Activated CD4-positive, alpha-beta memory T cell treated with anti-CD3 and anti-CD28 coated beads, Interleukin-2, amount 10 ng/mL, durations not matched to agents 7 days and 5 days (primary cell): ENCODE measurements at places on chromosomes 13 and 19. TPM values are rescaled to one million over a fixed set of nuclear protein-coding genes. Genes with fewer than 3 reads are reported as not detected.

AZU1 gene
- total RNA-seq, result not detected

CEBPA gene
- total RNA-seq, result 0.18 TPM

CABP5 gene
- total RNA-seq, result not detected

BEST2 gene
- not detected for total RNA-seq

GDF15 gene
- total RNA-seq, result not detected

- H3K4me3 ChIP-seq, result no peak overlapping the region
- H3K36me3 ChIP-seq, result no peaks in the 10 kb centered on the region
- no peaks in the 10 kb centered on the region for H3K27me3 ChIP-seq
- no peaks in the 10 kb centered on the region for H3K4me1 ChIP-seq
These were observed 162.8 kb downstream of the ZNF536 start for GRCh38 chr19:30535011-30535410.

DNA sequence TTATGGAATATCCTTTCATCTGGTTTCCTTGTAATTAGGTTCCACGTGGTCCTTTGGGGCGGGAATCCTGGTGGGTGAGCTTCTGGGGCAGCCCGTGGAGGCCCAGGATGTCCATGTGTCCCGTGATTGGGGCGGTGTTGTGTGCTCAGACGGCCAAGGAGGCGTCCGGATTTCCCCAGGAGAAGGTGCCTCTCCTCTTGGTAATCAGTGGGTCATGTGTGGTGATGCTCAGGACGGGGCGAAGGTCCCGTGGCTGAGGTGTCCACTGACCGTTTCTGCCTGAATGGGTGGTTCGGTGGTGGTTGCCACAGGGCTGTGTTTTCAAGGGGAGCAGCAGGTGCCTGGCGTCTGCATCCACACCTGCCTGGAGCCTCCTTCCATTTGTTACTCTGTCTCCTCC lies 52.2 kb upstream of the F7 start:
- no peaks in the 10 kb centered on the region for H3K4me1 ChIP-seq
- no peaks in the 10 kb centered on the region for H3K36me3 ChIP-seq
- no peak overlapping the region for H3K27ac ChIP-seq

DNA sequence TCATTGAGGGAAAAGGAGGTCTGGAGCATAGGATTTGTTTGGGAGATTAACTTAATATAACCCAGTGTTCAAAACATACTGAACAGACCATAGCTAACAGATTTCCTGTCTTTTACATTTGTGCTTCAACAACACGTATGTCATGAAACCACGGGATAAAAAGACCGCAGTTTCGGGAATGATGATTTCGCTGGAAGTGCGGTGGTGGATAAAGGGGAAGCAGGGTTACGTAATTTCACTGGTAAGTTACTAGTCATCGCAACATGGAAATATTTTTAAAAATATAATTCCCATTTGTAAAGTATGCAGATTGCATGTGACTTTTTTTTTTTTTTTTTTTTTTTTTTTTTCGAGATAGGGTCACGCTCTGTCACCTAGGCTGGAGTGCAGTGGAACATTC lies 237.4 kb downstream of the LMO7 start:
- peaks cover 30% of the 10 kb centered on the region for H3K4me1 ChIP-seq
- H3K27ac ChIP-seq, result no peak overlapping the region
- no peak for DNase-seq

- H3K4me1 ChIP-seq, result no peaks in the 10 kb centered on the region
- DNase-seq, result no peak
- H3K27me3 ChIP-seq, result no peaks in the 10 kb centered on the region
- no peak overlapping the region for H3K27ac ChIP-seq
These were observed 222.6 kb upstream of the MAB21L1 start for GRCh38 chr13:35698911-35699576.

- H3K27ac ChIP-seq, result no peak overlapping the region
- DNase-seq, result no peak
- no peak overlapping the region for H3K4me3 ChIP-seq
These were observed 49.3 kb downstream of the UBL3 start for GRCh38 chr13:29801102-29801501.

GRCh38 chr19:46591870-46592269 lies 9.3 kb upstream of the CALM3 start:
- H3K4me1 ChIP-seq, result no peaks in the 10 kb centered on the region
- H3K4me3 ChIP-seq, result no peak overlapping the region
- no peaks in the 10 kb centered on the region for H3K36me3 ChIP-seq

DNA sequence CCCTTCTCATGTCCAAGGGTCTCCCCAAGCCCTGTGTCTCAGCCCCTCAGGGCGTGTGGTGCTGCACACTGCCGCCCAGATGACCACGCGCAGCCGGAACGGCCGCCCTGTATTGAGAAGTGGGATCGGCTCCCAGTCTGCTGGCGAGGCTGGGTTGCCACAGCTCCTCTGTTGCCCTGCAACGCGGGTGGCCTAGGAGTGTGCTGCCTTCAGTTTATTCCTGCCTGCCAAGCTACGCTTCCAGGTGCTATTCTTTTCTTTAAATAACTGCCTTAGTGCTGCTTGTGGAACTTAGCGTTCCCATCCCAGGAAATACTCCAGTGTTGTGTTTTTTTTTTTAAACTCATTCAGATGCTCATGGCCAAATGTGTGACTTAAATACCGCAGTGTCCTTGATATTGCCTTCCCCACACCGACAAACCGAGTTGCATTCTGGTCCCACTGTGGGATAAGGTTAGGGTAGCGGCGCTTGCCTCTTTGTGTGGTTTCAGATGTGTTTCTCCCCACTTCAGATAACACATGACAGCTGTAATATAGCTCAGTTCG lies 16.6 kb downstream of the ACTN4 start:
- peaks cover 87% of the 10 kb centered on the region for H3K4me1 ChIP-seq
- no peak overlapping the region for H3K4me3 ChIP-seq
- H3K27ac ChIP-seq, result peak overlapping the region; percentile 69
- peak; percentile 41 for DNase-seq
- H3K36me3 ChIP-seq, result peaks cover 53% of the 10 kb centered on the region

DNA sequence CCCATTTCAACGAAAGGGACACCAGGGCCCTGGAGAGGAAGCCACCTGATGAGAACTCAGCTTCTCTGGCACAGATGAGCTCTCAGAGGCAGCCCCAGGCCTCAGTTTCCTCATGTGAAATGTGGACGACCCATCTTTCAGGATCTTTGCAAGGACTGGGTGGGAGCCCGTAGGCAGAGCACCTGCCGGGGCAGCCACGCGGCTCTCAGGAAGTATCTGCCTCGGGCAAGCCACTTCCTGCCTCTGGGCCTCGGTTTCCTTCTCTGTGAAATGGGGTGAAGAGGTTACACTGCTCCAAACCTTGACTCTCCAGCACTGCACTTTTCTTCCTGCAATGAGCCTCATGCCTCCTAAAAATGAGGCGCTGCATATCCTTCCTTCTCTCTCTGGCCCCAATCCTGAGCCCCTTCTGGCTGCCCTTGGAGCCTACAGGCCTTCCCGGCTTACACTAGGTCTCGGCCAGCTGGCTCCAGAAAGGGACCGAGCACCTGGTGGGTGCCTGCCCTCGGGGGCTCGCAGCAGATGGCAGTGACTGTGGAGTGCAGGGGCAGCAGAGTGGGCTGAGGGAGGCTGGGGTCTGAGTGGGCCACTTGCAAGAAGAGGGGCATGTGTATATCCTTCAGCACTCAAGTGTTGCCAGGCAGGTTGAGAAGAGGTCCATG lies 3.5 kb downstream of the SSBP4 start:
- DNase-seq, result peak; percentile 73
- H3K4me1 ChIP-seq, result peaks cover 72% of the 10 kb centered on the region
- H3K36me3 ChIP-seq, result peaks cover 15% of the 10 kb centered on the region
- H3K4me3 ChIP-seq, result peak overlapping the region; percentile 94
- peak overlapping the region; percentile 91 for H3K27ac ChIP-seq
- no peaks in the 10 kb centered on the region for H3K27me3 ChIP-seq

- no peaks in the 10 kb centered on the region for H3K27me3 ChIP-seq
- no peak overlapping the region for H3K4me3 ChIP-seq
- H3K27ac ChIP-seq, result no peak overlapping the region
- DNase-seq, result no peak
These were observed 36.8 kb downstream of the MIPEP start for GRCh38 chr13:23852351-23852750.

DNA sequence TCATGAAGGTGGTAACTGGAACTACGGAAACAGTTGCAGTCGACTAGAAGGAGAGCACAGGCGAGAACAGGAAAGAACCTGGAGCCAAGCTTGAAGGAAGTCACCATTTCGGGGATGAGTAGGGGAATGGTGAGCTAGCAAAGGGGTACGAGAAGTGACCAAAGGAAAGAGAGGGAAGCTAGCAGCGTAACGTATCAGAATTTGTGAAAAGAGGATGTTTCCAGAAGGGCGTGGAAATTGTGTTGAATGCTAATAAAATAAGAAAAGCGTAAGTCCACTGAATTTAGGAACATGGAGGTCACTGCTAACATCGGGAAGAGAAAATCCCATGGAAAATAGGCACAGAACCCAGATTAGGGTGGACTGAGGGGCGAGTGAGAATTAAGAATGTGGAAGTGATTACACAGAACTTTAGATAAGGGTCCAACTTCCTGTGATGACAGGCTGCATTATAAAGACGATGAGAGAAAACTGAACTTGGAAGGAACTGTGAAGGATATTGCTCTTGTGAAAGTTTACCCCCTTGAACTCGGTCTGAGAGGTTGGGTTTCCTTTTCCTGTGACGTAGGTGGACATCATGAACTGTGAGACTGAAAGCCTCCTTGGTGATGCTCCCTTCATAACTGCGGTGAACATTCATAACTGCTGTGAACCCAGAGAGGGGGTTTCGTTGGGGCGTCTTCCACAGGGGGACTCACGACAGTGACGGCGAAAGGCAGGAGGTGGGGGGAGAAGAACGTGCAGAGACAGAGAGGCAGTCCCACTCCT lies 2.0 kb upstream of the FFAR2 start:
- no peaks in the 10 kb centered on the region for H3K36me3 ChIP-seq
- no peak overlapping the region for H3K4me3 ChIP-seq
- H3K27me3 ChIP-seq, result peaks cover 46% of the 10 kb centered on the region
- peaks cover 51% of the 10 kb centered on the region for H3K4me1 ChIP-seq
- DNase-seq, result peak; percentile 52

GRCh38 chr13:95650696-95651095 lies 6.2 kb upstream of the DZIP1 start:
- no peak for DNase-seq
- H3K27me3 ChIP-seq, result peaks cover 24% of the 10 kb centered on the region
- H3K36me3 ChIP-seq, result no peaks in the 10 kb centered on the region
- H3K4me1 ChIP-seq, result no peaks in the 10 kb centered on the region
- H3K27ac ChIP-seq, result no peak overlapping the region
- H3K4me3 ChIP-seq, result no peak overlapping the region

- H3K27ac ChIP-seq, result no peak overlapping the region
- H3K36me3 ChIP-seq, result peaks cover 32% of the 10 kb centered on the region
- peaks cover 19% of the 10 kb centered on the region for H3K4me1 ChIP-seq
- no peak overlapping the region for H3K4me3 ChIP-seq
- DNase-seq, result no peak
- H3K27me3 ChIP-seq, result no peaks in the 10 kb centered on the region
These were observed 69.2 kb downstream of the DHRS12 start for GRCh38 chr13:51734786-51735185.

GRCh38 chr13:21546372-21546771 lies 57.6 kb downstream of the MICU2 start:
- H3K4me1 ChIP-seq, result no peaks in the 10 kb centered on the region
- H3K27me3 ChIP-seq, result no peaks in the 10 kb centered on the region
- no peak overlapping the region for H3K4me3 ChIP-seq
- DNase-seq, result no peak
- peaks cover 7% of the 10 kb centered on the region for H3K36me3 ChIP-seq
- H3K27ac ChIP-seq, result no peak overlapping the region

GRCh38 chr13:27587095-27587746 lies 33.1 kb downstream of the LNX2 start:
- H3K27me3 ChIP-seq, result no peaks in the 10 kb centered on the region
- H3K4me3 ChIP-seq, result no peak overlapping the region
- H3K27ac ChIP-seq, result no peak overlapping the region
